ENCODE measurements at places on chromosomes 3 and 15. TPM values are rescaled to one million over a fixed set of nuclear protein-coding genes. Genes with fewer than 3 reads are reported as not detected.

Gene LRRIQ4
- not detected for total RNA-seq

Gene DGKG
- 0.30 TPM for total RNA-seq

Gene LMAN1L
- total RNA-seq: not detected

Gene GADL1
- not detected for total RNA-seq

Gene MASP1
- 39.1 TPM for total RNA-seq

Gene LSMEM2
- total RNA-seq: not detected

Gene AGTR1
- 0.27 TPM for total RNA-seq

Gene GPR149
- total RNA-seq: not detected

Gene GCSAM
- total RNA-seq: not detected

Gene CCR9
- total RNA-seq: not detected

Gene FGF12
- total RNA-seq: not detected

Gene SKOR1
- 0.07 TPM for total RNA-seq

Gene WDR93
- total RNA-seq: not detected

Gene WDR72
- total RNA-seq: not detected

Gene KBTBD12
- total RNA-seq: not detected

Gene ATP2B2
- not detected for total RNA-seq

Gene TWF2
- 79.1 TPM for total RNA-seq

Gene GOLGA6B
- total RNA-seq: not detected

Gene C3orf49
- not detected for total RNA-seq

Gene FAM43A
- total RNA-seq: 28.4 TPM

Gene COLQ
- total RNA-seq: 0.41 TPM

Gene DPPA2
- total RNA-seq: not detected

Gene ADCY5
- 0.05 TPM for total RNA-seq

Gene DNAJA4
- total RNA-seq: 0.72 TPM

Gene RYR3
- not detected for total RNA-seq

Gene BTLA
- total RNA-seq: not detected

Gene IQCF5
- total RNA-seq: not detected

Gene LARP6
- 126 TPM for total RNA-seq

Gene TF
- under 0.01 TPM for total RNA-seq

Gene ISLR
- 6.3 TPM for total RNA-seq

Gene TNFAIP8L3
- total RNA-seq: 0.25 TPM

Gene BHLHE40
- 10.5 TPM for total RNA-seq

Gene ADAMTS7
- 0.39 TPM for total RNA-seq

All from HFFc6 (cell line).